GM04504 (cell line): ENCODE measurements at places on chromosomes 7 and 10.

DNA sequence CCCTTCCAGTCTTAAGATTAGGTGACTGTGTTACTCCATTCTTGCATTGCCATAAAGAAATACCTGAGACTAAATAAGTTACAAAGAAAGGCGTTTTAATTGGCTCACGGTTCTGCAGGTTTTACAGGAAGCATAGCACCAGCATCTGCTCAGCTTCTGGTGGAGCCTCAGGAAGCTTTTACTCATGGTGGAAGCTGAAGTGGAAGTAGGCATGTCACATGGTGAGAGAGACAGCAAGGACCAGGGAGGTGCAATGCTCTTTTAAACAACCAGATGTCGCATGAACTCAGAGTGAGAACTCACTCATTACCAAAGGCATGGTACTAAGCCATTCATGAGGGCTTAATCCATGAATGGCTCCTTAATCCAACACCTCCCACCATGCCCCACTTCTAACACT is 34.0 kb upstream of the TMEM273 start:
- DNase-seq = no peak

GRCh38 chr7:31735991-31736982 is 49.3 kb downstream of the PPP1R17 start:
- peak; percentile 38 for DNase-seq

DNA sequence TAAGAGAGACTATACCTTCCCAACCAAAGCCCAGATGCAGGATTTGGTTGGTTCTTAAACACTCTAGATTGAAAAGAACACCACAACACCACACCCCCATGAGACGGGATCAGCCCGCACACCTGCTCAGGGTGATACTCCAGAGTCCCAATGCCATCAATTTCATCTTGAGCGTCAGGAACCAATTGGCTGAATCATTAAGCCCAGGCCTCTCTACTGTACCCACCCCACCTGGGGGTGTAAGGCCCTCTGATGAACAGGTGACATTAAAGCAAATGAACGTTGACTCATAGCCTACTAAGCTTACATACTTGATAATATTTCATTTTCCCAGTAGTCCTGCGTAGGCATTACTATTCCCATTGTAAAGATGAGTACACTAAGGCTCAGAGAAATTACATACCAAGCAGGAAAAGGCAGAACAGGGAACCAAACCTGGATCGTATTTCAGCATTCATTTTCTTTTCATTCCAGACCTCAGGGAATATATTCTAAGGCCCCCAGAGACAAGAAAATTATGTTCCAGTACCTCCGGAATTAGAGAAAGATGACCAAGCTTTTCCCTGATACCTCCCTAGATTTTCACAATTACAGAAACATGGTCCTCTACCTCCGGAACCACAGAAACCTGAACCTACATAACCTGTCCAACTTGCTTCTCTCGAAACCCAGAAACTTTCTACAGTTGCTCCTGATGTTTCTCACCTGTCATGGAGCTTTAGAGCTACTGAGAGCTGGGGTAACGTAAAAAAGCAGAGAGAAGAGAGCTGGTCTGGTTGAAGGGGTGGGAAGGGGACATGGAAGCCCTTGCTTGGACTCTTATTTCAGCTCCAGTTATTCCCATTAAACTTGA is 43.1 kb upstream of the KDM7A start:
- DNase-seq = no peak

DNA sequence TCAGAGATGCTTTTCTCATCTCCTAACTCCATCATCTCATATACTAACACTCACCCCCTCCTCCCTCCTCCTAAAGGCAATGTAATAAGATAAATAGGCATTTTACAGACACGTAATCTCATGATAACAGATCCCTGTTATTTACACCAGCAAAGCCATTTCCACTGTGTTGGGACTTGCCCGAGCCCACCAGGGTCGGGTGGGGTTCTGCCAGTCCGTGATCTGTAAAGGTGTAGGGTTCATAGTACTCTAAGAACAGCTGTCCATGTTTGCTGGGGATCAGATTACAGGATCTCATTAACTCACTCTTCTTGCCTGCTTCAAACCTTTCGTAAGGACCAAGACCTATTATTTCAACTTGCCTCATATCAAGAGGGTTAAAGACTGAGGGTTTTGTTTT is 172.4 kb downstream of the FZD1 start:
- DNase-seq = no peak

- no peak for DNase-seq
Observed at GRCh38 chr10:128540781-128541761, 414.8 kb upstream of the MKI67 start.

DNA sequence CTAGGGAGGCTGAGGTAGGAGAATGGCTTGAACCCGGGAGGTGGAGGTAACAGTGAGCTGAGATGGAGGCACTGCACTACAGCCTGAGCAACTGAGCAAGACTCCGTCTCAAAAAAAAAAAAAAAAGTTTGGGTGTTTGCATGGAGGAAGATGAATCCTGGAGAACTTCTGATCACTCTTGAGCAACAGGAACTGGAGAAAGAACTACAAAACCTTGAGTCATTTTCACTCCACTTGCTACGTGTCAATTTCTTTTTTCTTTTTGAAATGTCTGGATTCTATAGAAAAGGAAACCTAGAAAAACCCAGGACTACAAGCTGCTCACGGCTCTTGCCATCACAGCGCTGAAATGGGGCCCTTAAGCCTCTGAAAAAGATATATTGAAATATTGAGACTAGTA is 189.6 kb upstream of the NRP1 start:
- no peak for DNase-seq

- DNase-seq = peak; percentile 84
Observed at GRCh38 chr10:13707156-13707881, 120.6 kb downstream of the PRPF18 start.

- DNase-seq = peak; percentile 44
Observed at GRCh38 chr7:45980181-45980905, 59.3 kb upstream of the IGFBP3 start.
